NCI-H510A treated with DMSO at 0.1 percent for 48 hours (cell line): ENCODE measurements at places on chromosomes 5 and 9.
A peak's percentile ranks its signal among the peaks of the same experiment; 100 is the strongest.

DNA sequence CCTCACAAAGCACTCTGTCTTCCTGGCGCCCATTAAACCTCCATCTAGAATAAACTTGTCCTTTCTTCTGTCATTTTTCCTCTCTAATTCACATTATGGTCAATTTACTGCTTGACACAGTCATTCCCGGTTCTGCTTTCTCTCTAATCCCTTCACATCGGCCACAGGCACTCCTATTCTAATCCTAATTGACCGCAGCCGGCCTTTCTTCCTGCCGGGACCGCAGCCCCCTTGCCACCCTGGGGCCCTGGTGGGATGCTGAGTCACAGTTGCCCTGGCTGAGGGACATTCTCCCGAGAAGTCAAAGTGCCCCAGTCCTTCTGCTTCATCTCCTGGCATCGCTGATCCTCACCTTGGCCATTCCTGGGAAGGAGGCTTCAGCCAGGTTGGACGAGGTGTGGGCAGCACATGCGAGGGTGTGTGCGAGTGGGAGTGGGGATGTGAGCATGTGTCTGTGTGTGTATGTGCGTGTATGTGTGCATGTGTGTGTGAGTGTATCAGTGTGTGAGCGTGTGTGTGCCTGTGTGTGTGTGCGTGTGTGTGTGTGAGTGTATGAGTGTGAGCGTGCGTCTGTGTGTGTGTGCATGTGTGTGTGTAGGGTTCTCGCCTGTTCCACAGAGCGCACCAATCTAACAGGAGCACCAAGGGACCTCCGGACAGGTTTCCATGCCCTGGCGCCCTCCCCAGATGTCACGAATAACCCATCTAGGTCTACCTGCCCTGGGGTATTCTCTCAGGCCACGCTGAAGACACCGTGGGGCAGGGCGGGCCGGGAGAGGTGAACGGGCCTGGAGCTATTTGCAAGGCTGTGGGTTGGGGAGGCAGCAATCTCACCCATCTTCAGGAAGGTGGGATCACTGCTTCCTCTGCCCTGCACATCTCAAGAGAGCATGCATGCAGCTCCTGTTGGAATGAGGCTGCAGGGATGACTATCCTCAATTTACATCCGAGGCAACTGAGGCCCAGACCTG lies 191.2 kb downstream of the PAX5 start:
- no peak for DNase-seq

DNA sequence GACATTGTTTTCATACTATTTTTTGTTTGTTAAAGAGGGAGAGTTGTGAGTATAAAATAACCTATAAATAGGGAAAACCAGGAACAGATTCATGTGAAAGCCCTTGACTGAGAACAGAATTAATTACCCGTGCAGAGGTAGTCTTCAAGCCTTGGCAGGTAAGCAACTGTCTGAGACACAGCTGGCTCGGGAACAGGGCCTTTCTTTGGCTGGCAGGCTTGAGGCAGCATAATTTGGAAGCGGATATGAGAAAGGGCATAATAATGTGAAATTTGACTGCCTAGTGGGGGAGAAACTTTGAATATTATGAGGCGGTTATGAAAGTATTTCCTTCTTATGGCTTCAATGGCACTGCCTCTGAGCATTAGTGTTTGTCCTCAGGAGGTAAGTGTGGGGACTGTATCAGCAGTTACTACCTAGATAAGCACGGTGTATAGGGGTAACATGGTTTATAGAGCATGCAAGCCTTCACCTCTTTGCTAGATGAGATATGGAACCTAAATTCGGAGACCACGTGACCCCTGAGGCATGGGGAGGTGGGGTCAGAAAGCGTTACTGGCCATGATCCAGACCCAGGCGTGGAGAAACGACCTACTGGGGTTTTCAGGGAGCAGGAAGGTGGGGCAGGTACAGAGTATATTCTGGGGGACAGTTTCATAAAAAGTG lies 210.2 kb upstream of the GAS1 start:
- DNase-seq = no peak

DNA sequence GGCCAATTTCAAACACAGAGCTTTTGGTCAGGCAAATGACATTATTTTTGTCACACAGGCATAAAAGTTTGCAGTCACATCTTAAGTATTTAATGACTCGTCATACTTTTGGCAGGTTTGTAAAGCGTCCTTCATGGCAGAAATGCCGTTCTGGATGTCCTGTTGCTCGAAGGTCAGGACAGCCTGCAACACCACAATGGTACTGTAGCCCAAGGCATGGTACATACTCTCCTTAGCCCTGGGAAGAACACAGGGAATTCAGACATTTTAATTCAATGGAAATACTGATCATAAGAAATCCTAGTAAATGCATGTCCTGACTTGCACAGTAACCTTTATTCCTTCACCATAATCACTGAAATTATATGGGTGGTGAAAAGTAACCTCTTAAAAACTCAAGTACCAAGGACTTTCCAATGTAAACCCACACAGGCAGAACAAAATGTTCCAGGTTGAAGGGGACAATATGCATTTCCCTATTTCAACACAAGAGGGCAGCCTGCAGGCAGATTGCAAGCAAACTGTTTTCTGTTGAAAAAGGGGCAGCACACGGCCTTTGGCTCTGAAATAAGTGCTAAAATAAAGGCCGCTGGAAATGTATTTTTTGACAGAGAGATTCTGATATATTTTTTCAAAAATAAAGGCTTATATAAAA lies 95.7 kb downstream of the TTC39B start:
- peak; percentile 51 for DNase-seq

- DNase-seq = no peak
Observed at GRCh38 chr5:120789918-120790317, 325.8 kb downstream of the PRR16 start.

- DNase-seq = no peak
Observed at GRCh38 chr9:137370865-137371520, 52.0 kb downstream of the EXD3 start.

DNA sequence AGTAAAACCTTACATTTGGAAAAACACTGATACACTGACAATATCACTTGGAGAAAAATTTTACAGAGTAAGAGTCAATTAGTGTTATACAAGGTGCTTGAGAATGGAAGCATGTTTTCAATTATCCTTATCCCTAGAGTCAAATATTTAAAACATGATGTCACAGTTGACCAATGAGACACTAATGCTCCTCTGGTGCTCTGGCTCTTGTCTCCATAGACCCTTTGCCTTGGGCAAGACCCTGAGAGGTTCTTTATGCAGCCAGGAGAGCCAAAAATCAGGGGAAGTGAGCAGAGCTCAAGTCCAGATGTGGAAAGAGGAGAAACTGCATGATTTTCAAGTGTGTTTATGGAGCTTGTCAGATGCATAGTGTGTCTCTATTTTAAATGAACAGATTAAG lies 153.9 kb downstream of the MARCHF11 start:
- no peak for DNase-seq

DNA sequence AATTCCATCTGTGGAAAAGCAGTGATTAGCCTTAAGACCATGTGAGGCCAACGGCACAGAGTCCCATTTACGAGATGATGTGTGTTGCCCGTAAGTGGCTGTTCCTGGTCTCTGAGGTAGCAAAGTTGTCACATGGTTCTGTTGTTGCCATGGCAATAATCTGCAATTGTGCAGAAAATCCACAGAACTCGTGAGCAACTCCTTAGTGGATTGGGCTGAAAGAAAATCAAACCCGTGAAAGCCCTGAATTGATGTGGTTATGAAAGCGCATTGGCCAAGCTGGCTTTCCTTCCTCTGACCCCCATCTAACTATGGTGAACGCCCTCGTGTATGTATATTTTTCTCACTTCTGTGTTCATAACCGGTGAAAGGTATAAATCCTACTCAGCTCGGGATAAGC lies 614.7 kb downstream of the EBF1 start:
- DNase-seq = no peak

DNA sequence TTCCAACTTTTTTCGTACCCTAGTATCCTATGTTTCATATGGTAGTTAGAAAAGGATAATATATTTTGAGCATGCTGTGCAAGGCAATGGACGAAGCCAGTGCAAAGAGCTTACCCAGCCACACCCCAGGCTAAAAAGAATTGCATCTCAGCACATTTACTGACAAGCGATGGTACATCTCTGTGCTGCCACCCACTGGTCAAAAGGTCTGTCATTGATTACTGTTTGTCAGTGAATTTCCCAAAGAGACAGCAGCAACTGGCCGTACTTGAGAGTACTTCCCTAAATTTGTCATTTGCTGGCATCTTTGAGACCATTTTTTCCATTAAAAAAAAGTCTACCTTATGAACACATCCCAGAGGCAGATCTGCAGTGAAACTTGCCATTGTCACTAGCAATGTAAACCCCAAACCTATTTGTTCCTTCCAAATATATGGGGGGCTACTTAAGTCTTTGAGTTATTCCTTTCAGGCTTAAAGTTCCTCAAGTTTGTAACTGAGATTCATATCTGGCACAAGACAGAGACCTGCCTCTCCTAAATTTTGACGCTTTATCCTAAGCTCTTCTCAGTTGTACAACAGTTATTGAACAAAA lies 184.3 kb downstream of the CTNND2 start:
- DNase-seq = no peak

DNA sequence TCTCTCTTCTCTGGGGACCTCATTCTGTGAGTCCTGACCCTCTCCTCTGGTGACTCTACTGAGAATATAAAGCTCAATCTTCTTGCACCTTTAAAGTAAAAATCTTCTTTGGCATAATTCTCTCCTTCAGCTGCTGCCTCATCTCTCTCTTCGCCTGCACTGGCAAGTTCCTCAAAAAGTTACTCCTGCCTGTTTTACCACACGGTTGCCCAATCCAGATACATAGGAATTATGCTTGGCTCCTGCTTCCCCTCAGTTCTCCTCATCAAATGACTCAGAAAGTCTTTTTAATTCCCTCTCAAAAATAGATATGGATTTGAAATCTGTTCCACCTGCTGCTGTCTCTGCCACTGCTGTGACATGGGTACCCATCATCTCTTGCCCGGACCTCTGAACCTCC lies 14.4 kb upstream of the HRCT1 start:
- no peak for DNase-seq

- no peak for DNase-seq
Observed at GRCh38 chr9:121868626-121869025, 217.2 kb downstream of the DAB2IP start.
